Stimulated activated naive CD8-positive, alpha-beta T cell treated with anti-CD3 and anti-CD28 coated beads, Interleukin-15, Interleukin-2, amounts not matched to agents 100 U/mL and 50 U/mL, for 24 hours (primary cell): ENCODE measurements at places on chromosomes 2 and 18.

- DNase-seq: no peak
Measured at GRCh38 chr2:86308984-86309695, 28.3 kb downstream of the REEP1 start.

GRCh38 chr2:190467575-190468083 is 59.5 kb downstream of the MFSD6 start:
- no peak for DNase-seq

GRCh38 chr2:8022908-8023640 is 658.8 kb upstream of the ID2 start:
- no peak for DNase-seq

- DNase-seq: no peak
Measured at GRCh38 chr2:144914113-144914512, 394.2 kb upstream of the ZEB2 start.

DNA sequence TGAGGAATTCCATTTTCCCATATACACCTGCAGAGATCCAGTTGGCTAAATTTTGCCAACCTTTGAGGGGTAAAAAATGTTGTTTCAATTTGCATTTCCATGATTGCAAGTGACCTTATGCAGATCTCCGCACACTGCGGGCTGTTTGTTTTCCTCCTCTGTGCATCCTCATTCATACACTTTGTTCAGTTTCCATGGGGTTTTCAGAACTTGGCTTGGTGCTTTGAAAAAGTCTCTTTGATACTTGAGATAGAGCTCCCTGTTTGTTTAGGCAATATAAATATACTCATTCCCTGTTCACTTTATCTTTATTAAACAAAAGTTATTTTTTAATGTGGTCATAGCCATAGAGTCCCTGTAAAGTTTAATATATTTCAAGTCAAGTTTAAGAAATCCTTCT is 353.1 kb downstream of the CMPK2 start:
- DNase-seq: no peak

GRCh38 chr2:241808051-241808720 is 807 bp upstream of the NEU4 start:
- DNase-seq: no peak

DNA sequence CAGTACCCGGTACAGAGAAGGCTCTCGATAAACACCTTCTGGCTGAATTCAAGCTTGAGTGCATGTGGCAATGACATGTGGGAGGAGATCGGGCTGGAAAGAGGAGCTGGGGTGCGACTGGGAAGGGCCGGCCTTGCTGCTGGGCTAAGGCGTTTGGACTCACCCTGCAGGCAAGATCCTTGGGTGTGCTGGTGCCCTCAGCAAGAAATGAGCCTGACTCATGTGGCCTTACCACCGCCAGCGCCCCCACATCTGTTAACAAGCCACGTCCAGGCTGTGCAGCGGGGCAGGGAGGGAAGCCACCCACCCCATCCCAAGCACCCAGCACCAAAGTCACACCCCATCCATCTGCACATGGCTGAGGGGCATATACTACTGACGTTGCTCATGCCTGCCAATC is 1.3 kb downstream of the HS1BP3 start:
- no peak for DNase-seq

GRCh38 chr2:113716291-113716690 is 40.2 kb downstream of the SLC35F5 start:
- no peak for DNase-seq

DNA sequence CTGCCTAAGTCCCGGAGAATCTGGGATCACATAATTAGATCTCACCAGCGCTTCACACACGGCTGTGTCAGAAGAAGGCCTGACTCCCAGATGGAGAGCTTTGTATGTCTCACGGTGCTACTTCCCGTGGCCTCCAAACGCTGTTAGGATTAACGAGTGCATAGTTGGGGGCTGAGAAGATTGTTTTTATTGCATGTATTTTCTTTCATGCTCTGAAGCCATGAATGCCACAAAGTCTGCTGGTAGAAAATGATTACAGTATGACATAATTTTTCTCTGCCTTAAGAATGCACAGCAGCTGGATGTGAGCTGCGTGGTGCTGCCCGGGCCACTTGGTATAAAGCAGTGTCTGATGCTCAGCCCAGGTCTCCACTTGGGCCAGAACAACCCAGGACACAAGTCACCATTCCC is 166.5 kb downstream of the SEPTIN10 start:
- DNase-seq: no peak

GRCh38 chr18:12307701-12308385 is at the start of gene TUBB6:
Gene TUBB6 (plus strand): TSS chr18:12308241. CDS start chr18:12308293, 52 bp downstream.
- DNase-seq: peak; percentile 68

GRCh38 chr2:221606424-221606823 is 34.3 kb upstream of the EPHA4 start:
- no peak for DNase-seq

DNA sequence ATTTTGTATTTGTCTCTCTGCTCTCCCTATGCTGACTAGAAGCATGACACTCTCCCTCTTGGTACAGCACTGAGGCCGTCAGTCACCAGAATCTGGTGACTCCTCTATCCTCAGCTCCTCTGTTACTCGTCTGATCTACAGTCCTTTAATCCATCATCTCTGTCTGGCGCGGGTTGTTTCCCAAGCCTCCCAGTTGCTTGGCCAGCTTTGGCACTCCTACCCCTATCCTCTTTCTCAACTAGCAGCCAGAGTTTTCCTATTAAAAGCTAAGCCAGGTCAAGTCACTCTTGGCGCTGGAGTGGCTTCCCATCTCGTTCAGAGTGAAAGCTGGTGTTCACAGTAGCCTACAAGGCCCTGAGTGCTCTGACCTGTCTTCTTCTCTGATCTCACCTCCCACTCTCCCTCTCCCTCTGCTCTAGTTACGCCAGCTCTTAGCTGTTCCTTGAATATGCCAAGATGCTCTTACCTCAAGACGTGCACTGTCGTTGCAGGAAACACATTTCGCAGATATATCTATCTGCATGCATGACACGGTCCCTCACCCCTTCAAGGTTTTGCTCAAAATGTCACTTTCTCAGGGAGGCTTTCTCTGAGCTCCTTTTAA is 41.8 kb upstream of the PSME4 start:
- no peak for DNase-seq

DNA sequence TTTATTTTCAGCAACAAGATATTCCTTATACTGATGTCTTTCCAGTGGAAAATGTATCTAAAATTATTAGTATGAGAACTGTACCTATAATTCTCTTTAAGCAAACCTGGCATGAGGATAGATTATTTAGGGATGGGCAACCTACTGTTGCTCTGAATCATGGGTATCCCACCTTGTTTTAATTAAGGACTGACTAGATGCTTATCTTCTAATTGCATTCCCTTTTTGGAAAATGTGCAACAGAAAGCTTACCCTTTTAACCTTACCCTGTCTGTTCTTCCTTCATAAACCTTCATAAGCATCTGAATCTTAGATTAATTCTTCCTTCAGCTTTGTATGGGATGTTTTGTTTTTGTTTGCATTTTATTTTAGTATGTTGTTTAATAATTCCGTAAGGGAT is 110.3 kb downstream of the TAF4B start:
- DNase-seq: no peak

DNA sequence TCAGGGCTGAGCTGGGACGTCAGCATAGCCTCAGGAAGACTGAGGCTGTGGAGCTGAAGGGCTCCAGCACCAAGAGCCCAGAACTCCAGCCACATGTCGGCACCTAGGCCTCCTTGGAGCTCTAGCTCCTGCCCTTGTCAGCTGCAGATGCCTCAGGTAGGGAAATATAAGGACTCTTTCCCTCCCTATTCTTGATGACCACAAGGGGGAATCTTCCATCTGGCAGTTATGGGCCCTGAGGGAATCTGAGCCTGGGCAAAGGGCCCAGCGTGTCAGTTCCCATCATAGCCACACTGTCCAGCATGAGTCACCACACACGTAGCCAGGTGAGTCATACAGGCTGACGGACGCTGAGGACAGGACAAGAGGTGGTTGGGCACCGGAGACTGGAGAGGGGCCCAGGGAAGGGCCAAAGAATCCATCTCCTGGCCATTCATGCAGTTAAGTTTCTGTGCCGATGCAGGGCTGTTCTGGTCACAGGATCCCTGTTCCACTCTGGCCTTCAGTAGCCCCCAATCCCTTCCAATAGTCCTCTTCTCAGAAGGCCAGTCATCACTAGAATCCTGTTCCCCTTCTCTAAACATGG is 1.8 kb downstream of the MPV17 start:
- no peak for DNase-seq

- no peak for DNase-seq
Measured at GRCh38 chr2:113169586-113169985, 4.2 kb upstream of the PSD4 start.

DNA sequence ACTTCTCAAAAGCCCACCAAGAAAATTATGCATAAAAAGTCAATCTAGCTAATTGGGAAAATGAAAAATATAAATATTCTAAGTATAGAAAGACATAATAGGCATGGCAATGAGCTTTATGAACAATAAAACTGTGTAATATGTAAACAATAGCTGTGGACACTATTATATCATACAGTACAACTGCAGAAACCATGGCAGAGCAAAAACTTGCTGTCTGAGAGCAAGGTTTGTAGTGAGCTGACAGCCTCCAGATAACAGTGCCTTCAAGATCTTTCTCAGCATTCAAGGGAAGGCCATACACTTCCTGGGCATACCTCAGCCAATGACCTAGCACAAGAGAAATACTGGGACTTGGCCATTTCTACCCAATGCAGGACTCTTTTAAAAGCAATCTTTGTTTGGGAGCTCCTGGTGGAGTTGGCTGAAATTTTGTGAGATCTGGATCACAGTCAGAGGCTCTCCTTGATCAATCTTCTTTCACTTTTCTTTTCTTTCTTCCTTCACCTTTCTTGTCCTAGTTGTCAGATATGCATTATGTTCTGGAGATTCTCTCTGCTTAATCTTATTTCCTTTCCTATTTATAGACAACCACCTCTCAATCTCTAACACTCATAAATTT is 427.2 kb upstream of the UBE2E3 start:
- DNase-seq: no peak

GRCh38 chr18:2657788-2658458 is 2.4 kb downstream of the SMCHD1 start:
- DNase-seq: no peak

DNA sequence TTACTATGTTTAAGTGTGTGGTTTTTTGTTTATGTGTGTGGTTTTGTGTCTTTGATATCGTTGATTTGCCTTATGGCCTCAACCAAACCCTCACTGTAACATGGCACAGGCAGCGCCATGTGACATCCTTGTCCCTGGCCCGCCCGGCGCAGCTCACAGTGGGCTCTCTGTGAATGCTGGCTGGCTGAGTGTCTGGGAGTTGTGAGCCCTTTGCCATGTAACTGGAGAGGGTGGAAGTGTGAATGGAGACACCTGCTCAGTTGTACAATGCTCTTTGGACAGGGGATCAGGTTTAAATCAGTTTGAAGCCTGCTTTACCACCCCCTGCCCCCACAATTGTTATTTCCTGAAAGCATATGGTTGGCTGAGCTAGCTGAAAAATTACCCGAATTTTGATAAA is 41.8 kb downstream of the TCF7L1 start:
- DNase-seq: no peak

DNA sequence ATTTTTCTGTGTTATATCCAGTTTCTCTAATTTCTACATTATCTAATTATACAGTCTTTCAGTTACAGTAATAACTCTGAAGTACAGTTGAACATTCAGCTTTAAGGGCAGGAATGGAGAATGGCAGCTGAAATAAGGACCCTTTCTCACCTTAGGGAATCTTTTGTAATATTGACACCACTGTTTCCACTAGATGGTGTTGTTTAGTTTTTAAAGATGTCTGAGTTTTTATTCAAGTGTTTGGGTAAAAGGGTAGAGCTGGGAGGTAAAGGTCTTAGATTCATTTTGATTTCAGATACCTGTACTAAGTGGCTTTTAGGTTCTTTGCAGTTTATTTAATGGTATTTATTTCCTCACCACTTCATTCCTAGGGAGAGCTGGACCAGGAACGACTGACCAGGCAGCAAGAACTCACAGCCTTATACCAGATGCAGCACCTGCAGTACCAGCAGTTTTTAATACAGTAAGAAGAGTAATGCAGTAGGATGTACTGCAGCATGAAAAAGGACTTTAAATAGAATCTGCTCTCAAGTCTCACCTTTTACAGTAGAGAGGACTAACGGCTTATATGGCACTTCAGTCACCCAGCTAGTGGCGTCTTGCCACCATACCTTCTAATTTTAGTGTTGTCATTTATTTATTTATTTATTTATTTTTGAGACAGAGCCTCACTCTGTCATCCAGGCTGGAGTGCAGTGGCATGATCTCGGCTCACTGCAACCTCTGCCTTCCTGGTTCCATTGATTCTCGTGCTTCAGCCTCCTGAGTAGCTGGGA is 33.2 kb upstream of the KCNJ13 start:
- no peak for DNase-seq

DNA sequence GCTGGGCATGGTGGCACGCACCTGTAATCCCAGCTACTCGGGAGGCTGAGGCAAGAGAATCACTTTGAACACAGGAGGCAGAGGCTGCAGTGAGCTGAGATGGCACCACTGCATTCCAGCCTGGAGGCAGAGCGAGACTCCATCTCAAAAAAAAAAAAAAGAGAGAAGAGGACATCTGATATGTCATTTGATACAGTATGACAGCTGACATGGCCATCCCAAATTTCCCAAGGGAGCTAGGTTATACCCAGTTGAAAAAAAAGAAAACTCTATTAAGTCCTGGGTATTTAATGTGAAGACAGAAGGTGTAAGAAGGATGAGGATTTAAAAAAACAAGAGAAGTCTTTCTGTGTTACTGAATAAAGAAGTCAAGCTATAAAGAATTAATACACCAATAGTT is 23.3 kb downstream of the CLASP1 start:
- DNase-seq: no peak

DNA sequence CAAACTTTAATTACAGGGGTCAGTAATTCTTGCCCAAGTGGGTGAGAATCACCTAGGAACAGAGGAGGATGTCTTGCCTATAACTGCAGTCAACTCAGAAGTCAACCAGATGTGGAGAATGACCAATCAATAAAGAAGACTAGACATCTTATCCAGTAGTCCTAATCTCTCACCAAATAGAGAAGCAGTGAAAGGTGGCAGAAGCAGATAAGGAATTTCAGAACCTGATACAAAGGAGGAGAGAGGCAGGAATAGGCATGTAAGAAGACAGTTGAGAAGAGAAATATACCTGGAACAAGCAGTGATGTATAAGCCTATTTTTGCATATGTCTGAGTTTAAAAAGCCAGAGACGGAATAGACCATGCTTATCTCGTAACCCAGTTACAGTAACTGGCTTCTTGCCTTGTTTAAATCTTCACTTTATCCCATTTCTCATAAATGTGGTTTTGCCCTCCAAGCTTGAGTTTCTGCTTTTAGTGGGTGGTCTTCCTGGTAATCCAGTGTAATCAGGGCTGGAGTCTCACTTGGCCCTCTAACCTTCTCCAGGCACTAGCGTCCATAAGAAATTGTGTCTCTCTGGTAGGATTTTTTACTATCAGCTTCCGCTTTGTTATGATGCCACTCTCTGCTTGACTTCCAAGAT is 401.0 kb downstream of the SUCLG1 start:
- no peak for DNase-seq

- DNase-seq: no peak
Measured at GRCh38 chr2:104656571-104657163, 197.2 kb upstream of the POU3F3 start.

- DNase-seq: no peak
Measured at GRCh38 chr2:205878999-205879762, 196.9 kb downstream of the NRP2 start.
